Activated naive CD8-positive, alpha-beta T cell treated with anti-CD3 and anti-CD28 coated beads, Interleukin-2, amount 10 ng/mL, durations not matched to agents 7 days and 5 days (primary cell): ENCODE measurements at places on chromosomes 11 and 22.
A peak's percentile ranks its signal among the peaks of the same experiment; 100 is the strongest.

GRCh38 chr11:111047374-111047773 is 198.2 kb upstream of the POU2AF2 start:
- no peak for DNase-seq

DNA sequence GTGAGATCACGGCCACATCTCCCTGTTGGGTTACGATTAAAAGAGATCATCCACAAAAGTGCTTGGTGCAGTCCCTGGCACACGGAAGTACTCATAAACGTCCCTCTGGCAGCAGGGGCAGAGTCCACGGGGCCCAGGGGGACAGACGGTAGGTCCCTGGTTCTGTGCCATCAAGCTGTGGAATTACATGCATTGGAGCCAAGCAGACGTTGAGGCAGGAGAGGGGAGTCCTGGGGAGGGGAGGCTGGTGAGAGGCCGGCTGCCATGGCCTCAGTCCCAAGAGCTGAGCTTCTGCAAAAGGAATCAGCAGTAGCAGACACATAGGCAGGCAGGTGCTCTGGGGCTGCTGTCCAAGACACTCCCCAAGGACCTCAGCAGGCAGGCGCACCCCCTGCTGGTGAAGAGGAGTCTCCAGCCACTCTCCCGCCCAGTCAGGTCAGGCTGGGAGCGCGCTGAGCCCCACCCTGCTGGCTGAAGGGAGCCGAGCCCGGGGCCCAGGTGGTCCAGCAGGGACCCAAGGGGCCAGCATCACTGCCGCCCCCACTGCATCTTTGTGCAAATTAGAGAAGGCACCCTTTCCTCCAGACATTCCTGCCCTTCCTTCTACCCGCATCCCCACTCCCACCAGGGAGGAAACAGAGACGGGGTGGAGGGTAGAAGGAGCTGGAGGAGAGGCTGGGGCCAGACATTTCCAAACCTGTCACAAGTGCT is 7.6 kb upstream of the KCTD17 start:
- peak; percentile 68 for DNase-seq

- no peak for DNase-seq
Measured at GRCh38 chr11:45234306-45235006, 51.7 kb downstream of the SYT13 start.

DNA sequence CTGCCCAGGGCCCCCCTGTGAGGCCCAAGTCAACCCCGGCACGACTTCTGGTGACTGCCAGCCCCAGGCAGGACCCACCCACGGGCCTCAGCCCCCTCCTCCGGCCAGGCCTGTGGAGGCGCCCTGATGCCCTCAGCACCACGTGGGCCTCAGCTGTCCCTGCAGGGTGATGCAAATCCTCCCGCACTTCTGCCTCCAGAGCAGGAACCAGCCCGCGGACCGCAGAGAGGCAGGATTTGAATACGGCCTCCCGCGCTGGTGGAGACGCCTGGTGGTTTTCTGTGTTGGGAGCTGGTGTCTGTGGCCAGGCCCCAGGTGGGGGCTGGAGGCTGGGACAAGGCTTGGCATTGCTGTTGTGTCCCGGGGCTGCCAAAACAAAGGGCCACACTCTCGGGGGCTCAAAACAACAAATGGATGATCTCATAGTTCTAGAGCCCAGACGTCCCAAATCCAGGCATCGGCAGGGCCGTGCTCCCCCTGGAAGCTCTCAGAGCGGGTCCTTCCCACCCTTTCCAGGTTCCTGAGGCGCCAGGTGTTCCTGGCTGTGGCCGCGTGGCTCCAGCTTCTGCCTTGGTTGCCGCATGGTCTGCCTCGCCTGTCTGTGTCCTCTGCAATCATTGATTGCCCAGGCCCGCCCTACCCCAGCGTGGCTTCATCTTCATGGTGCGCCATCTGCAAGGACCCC is 19.4 kb downstream of the TRPM5 start:
- no peak for DNase-seq

DNA sequence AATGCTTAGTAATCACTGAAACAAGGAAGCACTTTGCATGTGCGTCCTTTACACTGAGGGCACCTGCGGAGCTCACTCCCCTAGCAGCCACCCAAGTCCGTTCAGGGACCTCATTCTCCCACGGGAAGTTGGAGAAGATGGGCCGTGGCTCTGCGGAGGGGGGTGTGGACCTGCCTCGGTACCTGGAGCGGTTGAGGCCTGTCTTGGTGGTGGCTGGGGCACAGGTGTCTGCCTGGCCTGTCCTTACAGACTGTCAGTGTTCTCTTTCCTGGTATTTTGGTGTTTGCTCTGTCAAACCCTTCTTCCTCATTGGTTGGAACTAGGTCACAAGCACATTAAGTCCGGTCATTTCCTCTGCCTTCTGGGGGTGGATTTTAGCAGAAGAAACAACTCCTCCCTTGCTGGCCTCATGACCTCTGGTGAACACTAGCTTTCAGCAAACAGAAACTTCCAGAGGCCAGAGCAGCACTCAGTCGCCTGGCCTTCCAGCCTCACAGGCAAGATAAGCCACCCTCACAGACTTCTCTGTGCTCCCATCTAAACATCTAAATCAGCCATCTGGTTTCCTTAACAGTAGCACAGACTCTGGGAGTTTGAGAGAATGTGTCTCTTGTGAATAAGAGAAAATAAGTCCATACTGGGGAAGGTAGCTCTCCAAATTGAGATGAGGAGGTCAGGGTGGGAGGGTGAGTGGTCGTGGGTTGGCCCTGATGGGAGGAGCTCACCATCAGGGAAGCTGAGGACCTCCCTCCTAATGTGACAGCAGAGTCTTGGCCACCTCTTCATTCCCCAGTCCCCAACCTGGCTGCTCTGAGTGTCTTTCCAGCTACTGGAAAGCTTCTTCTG is 8.6 kb downstream of the SNAP29 start:
- no peak for DNase-seq

GRCh38 chr11:125481531-125481930 is 14.5 kb downstream of the FEZ1 start:
- DNase-seq = no peak
